Temporal lobe (tissue), 4 donors: ENCODE measurements at places on chromosomes 1 and 21. TPM values are rescaled to one million over a fixed set of nuclear protein-coding genes. Genes with fewer than 3 reads are reported as not detected.

Gene LAPTM5
- total RNA-seq: 3.9 TPM

Gene FMO1
- 4.2 TPM for total RNA-seq

Gene ELAPOR1
- 15.0 TPM for total RNA-seq

Gene CHIT1
- under 0.01 TPM for total RNA-seq

Gene MAEL
- 0.74 TPM for total RNA-seq

Gene IQGAP3
- total RNA-seq: 0.98 TPM

Gene BATF3
- 2.0 TPM for total RNA-seq

Gene MYOC
- 0.25 TPM for total RNA-seq

Gene TRABD2B
- total RNA-seq: under 0.01 TPM

Gene PIGV
- 4.9 TPM for total RNA-seq

Gene ERRFI1
- total RNA-seq: 10.3 TPM

Gene SIM2
- not detected for total RNA-seq
